Karpas-422 (cell line): ENCODE measurements at places on chromosomes 1 and 21.

DNA sequence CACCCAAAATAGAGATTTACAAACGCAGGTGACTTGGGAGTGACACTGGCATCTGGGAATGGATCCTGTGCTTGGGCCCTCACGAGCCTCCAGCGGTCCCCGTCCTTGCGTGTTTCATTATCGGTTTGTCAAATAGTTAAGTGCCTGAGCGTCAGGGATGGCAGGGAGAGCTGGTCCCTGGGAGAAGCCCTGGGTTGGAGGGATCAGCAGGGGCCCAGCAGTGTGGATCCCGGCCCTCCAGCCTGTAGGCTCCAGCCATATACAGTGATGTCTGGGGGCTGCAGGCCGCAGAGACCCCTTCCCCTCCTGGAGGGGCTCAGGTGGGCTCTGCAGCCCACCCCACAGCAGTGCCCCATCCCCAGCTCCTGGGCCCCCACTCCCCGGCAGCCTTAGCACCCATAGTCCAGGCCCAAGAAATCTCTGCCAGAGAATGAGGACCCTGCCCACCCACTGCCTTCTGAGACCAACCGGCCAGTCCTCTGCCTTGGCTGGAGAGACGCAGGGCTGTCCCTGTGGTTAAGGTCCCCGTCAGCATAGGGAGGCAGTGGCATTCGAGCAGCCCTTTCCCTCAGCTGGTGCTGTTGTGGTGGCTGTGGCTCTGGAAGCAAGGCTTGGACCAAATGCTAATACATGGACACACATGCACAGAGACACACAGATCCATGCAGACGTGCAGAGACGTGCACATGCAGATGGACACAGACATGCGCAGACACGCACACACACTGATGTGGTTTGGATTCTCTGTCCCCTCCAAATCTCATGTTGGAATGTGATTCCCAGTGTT lies 2.4 kb upstream of the SLC19A1 start:
- DNase-seq = no peak

DNA sequence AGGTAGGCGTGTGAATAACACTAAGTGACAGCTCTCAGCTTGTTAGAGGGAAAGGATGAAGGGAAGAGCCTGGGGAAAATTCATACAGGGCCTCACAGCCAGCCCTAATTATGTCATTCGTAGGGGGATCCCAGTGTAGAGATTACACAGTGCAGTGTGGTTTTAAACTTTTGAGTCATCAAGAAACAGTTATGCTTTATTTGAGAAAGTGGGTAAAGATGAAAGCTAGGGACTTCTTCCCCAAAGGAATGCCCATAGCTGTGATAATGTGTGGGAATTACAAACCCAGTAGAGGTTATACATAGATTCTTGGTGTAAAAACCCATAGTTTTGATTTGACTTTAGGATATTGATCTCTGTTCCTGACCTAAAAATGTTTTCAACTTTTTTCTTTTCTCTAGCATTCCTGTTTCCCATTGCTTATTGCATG lies 1.9 kb downstream of the TTF2 start:
- DNase-seq = no peak

DNA sequence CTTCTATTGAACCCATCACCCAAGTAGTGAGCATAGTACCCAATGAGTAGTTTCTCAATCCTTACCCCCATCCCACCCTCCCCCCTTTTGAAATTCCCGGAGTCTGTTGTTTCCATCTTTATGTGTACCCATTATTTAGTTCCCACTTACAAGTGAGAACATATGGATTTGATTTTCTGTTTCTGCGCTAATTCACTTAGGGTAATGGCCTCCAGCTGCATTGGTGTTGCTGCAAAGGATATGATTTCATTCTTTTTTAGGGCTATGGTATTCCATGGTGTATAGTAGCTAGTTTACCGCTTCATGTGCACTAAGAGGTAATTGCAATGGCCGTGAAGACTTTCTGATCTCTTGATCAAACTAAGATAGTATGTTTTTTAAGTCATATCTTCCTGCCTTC lies 107.5 kb upstream of the SERTAD4 start:
- DNase-seq = no peak

GRCh38 chr1:43344267-43344850 lies 6.7 kb downstream of the MPL start:
- DNase-seq = no peak

DNA sequence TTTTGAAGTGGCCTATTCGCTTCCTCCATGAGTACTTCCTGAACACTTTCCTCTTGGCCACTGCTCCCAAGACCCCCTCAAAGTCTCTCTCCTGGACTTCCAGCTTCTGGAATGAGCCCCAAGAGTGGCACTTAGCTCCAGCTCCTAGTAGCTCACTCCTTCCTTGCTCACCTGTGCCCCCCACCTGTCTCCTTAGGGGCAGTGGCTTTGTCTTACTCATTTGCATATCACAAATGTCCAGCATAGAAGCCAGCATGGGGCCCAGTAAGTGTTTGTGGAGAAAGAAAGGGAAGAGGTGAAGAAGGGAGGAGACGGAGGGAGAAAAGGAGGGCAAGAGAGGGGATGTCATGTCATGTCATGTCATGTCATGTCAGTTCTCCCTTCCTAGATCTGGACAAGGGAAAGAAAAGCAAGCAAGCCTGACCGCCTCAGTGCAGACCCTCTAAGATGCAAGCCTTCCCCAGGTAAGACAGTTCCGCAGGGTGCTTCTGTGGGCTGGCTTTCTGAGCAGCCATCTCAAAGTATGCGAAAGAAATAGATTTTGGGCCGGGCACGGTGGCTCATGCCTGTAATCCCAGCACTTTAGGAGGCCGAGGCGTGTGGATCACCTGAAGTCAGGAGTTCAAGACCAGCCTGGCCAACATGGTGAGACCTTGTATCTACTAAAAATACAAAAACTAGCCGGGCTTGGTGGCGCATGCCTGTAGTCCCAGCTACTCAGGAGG lies 6.9 kb upstream of the MX1 start:
- no peak for DNase-seq

- no peak for DNase-seq
Observed at GRCh38 chr1:89532228-89532627, 7.6 kb downstream of the LRRC8B start.

DNA sequence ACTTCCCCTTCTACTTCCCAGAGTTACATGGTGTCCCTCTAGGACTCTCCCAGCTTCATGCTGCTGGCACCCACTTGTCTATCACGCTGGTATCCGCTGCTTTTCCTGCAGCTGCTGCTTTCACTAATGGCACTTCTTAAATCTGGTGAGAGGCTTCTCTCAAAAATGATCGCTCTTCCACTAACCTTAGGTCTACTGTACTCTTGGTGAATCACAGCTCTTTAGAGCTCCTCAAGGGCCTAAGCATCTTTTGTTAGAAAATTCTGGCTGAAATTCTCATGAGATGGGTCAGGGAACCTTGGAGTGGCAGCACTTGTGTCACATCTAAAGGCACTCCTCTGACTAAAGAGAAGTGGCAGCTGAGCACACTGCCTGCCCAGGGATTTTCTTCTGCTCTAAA lies 32.1 kb downstream of the ZMYND12 start:
- DNase-seq = no peak

DNA sequence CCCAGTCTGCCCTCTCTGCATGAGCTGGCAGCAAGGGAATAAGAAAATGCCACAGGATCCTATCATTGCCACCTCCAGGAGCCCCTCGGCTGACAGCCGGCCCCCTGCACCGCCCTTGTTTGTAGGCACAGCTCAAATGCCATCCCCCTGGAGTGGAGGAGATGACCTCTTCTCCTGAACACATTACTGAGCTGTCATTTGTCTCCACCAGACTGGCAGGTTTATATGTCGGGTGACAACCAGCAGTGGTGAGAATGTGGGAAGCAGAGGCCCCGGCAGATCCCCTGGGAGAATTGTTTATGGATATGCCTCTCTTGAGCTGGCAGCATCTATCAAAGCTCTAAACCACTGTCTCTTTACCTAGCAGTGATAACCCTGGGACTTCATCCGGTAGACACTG lies 135.4 kb upstream of the FMN2 start:
- DNase-seq = no peak

DNA sequence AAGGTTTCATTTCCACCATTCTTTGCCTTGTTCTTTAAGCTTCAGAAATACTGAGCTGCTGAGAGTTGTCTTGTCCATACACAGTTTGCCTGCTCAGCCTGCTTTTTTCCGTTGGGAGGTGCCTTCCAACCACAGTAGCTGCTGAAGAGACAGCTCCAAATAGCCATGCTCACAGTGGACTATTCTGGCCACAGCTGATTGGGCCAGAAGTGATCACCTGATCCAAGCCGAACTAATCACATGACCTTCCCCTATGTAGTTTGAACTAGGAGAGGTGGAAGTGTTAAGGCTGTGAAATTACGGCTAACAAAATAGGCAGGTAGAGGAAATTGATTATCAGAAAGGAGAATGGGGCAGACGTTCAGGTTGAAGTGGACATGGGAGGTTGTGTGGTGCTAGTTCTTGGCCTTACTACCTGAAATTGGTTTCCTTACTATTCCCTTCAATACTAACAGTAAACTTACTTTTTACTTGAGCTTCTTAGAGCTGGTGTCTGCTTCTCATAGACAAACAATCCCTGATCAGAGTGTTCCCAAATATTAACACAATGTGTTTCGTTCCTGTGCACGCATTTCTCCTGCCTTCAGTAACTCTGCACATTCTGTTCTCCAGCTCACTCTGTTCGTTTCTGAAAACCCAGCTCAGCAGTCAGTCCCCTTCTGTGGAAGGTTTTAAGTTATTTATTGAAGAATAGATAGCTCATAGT lies 136.1 kb downstream of the RWDD3 start:
- DNase-seq = no peak

- no peak for DNase-seq
Observed at GRCh38 chr1:207891148-207891547, 19.8 kb downstream of the CD34 start.

DNA sequence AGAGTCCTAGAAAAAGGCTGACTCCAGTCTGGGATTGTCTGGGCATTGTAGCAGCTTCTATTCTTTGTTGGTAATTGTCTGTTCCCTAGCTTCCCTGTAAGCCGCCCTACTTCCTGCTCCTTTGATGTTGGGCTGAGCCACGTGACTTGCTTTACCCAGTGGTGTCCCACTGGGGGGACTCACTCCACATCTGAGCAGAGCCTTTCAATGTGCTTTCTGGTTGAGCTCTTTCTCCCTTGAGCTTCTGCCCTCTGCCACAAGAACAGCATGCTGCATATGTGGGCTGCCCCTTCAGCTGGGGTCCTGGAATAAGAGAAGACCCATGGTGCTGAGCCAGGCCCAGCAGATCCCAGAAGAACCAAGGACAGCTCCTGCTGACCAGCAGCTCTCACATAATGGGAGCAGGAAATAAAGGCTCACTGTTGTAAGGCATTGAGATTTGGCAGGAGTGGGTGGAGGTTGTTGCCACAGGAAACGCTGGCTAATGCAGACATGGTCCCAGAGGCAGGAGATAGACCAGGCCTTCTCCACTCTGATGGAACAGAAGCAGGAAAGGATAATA lies 276.3 kb upstream of the GJB5 start:
- no peak for DNase-seq

GRCh38 chr1:200342511-200343311 lies 67.1 kb downstream of the ZNF281 start:
- no peak for DNase-seq

GRCh38 chr1:12302798-12303447 lies 73.1 kb downstream of the VPS13D start:
- DNase-seq = no peak

GRCh38 chr1:228517655-228518054 lies 30.5 kb downstream of the RNF187 start:
- DNase-seq = no peak

DNA sequence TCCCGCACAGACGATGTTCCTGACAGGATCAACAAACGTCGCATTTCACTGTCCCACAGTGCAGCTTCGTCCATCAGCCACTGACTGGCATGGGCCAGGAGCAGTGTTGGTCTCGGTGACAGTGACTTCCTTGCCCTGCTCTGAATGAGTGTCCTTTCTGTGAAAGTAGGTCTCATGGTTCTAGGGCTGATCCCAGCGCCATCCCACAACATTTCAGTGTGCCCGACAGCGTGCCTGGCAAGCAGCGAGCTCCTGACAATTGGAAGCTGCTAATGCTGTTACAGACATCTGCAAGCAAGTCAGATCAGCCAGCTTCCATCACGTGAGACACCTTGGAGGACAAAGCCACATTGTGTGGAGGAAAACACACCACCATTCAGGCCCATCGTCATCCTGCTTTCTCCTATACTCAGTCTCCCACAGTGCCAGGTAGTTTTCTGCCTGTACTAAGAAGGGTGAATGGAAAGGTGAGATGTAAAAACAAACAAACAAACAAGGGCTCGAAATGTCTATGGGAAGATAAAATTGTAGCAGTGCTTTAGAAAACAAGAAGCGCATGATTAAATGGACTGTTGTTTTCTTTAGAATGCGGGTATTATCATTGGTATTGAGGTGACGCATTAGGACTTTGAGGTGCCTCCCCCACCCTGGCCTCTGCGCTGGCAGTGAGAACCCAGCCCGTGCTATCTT lies 21.9 kb downstream of the ERRFI1 start:
- DNase-seq = no peak

- DNase-seq = no peak
Observed at GRCh38 chr1:222736470-222736869, 532 bp upstream of the FAM177B start.

DNA sequence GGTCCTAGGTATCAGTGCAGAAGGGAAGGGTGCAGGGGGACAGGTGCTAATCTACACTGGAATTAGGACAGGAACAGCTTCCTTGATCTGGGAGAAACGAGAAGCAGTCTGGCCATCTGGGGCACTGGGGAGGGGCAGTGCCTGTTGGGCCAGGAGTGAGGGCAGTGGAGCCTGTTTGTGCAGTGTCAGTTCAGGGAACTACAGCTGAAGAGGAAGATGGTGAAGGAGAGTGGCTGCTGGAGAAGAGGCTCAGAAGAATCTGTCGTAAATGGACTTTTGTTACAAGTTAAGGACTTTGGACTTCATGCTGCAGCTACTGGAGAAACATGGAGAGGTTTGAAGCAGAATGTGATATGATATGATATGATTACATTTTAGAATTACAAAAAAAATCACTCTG lies 3.2 kb upstream of the TNFSF4 start:
- no peak for DNase-seq

DNA sequence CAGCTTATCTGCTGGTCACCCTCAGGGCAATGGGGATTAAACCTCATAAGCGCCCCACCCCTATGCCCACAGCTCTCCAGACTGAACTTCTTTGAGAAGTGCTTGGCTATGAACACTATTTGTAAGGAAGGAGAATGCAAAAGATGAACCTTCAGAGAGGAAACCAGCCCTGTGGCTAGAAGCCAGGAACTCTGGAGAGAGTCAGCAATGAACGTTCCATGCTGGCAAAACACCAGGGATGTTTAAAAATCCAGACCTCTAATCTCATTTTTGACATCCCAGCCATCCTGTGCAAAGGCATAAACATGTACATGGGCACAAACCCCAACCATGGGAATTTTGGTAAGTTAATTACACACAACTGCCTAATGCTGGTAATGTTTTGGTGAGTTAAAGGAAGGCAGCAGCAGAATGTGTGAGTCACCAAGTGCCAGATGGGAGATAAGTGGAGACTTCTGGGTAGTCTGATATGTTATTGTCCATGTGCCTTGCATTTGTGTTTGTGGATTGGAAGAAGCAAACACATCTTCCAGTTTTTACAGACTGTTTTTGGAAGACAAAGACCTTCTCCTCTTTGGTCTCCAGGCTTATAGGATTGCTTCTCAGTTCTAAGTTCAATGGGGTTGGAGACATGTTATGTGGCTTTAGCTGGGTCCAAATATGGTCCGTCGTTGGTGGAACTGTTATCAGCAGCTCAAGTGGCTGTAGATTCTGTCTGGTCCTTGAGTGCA lies 174.1 kb upstream of the ETV3 start:
- DNase-seq = no peak
